ENCODE measurements at places on chromosomes 16 and 17. TPM values are rescaled to one million over a fixed set of nuclear protein-coding genes. Genes with fewer than 3 reads are reported as not detected.

The HNF1B gene
- total RNA-seq = not detected

The TNS4 gene
- not detected for total RNA-seq

The ENPP7 gene
- not detected for total RNA-seq

The PLA2G15 gene
- total RNA-seq = 46.7 TPM

The KRT33A gene
- total RNA-seq = not detected

The CNTD1 gene
- not detected for total RNA-seq

The AHSP gene
- 1.7 TPM for total RNA-seq

The CHAD gene
- 0.30 TPM for total RNA-seq

The NTN1 gene
- total RNA-seq = 11.5 TPM

The VAT1L gene
- 49.4 TPM for total RNA-seq

The SPATA22 gene
- total RNA-seq = not detected

The CCL13 gene
- 0.97 TPM for total RNA-seq

The CLEC10A gene
- 3.0 TPM for total RNA-seq

The EMP2 gene
- 51.1 TPM for total RNA-seq

The SLC6A2 gene
- not detected for total RNA-seq
